ENCODE measurements at places on chromosomes 4 and X.

- no peak for DNase-seq
Measured at GRCh38 chr4:165627128-165627527, 245.9 kb upstream of the TLL1 start.

GRCh38 chr4:156805696-156806095 lies 165.9 kb downstream of the PDGFC start:
- no peak for DNase-seq

GRCh38 chr4:78417603-78418002 lies 134.0 kb upstream of the ANXA3 start:
- no peak for DNase-seq

DNA sequence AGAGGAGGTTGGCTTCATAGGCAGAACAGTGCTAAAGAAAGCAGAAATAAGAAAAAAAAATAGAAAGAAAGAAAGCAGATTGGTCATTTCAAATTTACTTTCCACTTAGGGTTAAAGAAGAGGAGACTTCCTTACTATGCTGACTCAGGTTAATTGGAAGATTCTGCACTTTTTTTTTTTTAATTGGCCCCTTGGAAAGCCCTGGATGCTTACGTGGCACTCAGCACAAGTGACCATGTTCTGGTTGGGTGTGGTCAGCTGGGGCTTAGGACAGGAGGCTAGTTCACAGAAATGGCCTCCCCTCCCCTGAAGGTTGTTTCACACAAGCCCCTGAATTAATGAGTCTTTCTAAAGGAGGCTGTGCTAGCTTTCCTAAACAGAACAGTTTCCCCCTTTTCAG lies 14.5 kb downstream of the MAGEA9B start:
- no peak for DNase-seq
